Mesenteric fat pad (tissue), 1 donor: ENCODE measurements at places on chromosomes 5 and 9. TPM values are rescaled to one million over a fixed set of nuclear protein-coding genes. Genes with fewer than 3 reads are reported as not detected.

The TLX3 gene
- total RNA-seq, result not detected

- DNase-seq, result no peak
These were observed 27.3 kb upstream of the EDIL3 start for GRCh38 chr5:84411832-84412605.

DNA sequence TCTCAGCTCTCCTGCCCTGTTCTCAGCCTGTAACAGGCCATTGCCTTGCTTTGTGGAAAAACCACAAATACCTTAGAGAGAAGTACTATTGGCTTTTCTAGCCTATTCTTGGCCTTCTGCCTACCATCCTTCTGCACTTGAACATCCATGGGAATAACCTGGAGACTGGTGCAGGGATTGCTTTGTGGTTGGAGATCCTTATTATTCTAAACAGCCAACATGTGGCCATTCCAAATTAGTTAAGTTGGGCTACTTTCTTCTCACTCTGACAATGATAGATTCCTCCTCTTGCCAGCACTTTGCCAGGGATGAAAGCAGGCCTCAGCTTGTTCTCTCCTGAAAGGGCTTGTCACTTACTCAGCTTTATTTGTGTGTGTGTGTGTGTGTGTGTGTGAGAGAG lies 240.4 kb downstream of the GLIS3 start:
- no peak for DNase-seq

DNA sequence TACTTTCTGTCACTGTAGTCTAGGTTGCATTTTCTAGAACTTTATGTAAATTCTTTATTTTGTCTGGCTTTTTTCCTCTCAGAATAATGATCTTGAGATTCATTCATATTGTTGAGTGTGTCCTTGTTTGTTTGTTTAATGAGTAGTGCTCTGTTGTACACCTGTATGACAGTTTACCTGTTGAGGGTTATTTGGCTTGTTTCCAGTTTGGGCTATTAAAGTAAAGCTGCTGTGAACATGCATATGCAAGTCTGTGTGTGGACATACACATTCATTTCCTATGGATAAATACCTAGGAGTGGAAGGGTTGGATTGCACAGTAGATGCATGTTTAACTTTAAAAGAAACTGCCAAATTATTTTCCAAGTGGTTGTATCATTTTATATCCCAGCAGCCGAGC lies 30.4 kb downstream of the MVB12B start:
- DNase-seq, result no peak

GRCh38 chr9:107635101-107635802 lies 145.7 kb upstream of the KLF4 start:
- no peak for DNase-seq

GRCh38 chr9:117719161-117719920 lies 15.1 kb downstream of the TLR4 start:
- no peak for DNase-seq

DNA sequence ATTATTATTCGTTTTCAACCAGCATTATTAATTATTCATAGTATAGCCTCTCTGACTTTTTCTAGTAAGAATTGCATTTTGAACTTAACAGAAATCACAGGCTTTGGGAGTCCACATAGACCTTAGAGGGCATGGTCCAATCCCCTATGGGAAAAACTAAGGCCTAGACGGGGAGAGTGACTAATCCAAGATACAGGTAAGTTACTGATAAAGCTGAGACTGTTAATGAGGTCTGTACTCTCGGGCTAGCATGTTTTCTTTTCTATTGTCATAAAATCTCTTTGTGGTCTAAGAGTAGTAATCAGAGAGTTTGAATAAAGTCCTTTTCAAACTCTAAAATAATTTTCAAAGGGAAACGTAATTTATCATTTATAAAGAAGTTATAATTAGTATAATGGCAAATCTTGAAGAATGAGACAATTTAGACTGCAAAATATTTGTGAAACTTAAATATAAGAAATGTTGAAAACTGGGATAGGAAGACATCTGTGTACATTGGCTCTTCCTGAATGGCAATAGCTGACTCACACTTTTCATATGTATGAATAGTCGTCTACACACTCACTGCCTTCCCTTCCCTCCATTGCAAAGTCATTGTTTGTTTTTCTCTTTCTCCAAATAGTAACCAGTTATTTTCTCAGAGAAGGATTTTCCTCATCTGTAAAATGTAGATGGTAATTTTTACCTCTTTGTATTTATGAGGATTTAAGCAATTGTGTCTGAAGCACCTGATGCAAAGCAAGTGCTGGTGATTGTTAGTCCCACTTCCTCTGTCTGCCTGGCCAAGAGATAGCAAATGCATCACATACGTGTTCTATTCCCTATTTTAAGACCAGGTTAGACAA lies 207.9 kb upstream of the CD180 start:
- DNase-seq, result no peak

DNA sequence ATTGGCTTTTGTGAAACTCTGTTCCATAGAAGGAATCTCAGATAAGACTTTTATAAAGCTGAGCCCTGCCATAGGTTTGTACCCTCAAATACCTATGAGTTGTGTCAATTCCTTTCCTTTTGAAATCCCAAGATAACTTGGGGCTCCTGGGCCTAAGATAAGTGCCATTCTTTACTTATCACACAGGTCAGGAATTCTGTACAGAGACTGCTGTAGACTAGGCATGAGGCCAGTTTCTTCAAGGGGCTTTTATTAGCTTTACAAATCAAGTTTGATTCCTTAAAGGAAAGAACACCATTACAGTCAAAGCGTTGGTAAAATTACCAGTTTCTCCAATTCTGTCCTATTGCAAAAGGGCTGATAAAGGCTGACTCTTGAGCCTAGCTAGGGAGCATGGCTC lies 39.2 kb downstream of the SHC3 start:
- no peak for DNase-seq

DNA sequence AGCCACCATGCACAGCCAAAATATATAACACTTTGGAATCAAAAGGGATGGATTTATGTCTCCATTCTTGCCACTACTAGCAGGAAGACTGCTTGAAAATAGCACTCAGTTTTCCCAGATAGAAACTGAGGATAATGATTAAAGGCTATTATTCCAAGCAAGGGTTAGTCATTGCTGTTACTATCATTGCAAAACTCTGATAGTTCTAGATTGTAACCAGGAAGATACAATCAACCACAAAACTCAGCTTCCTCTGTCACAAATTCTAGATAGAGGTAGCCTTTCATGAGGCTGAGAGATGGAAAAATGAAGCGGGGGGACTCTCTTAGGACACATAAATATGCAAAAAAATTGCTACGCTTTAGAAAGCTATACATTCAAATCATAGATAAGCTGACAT lies 3.1 kb downstream of the ANXA1 start:
- DNase-seq, result no peak

The ROR2 gene
- 9.5 TPM for total RNA-seq

DNA sequence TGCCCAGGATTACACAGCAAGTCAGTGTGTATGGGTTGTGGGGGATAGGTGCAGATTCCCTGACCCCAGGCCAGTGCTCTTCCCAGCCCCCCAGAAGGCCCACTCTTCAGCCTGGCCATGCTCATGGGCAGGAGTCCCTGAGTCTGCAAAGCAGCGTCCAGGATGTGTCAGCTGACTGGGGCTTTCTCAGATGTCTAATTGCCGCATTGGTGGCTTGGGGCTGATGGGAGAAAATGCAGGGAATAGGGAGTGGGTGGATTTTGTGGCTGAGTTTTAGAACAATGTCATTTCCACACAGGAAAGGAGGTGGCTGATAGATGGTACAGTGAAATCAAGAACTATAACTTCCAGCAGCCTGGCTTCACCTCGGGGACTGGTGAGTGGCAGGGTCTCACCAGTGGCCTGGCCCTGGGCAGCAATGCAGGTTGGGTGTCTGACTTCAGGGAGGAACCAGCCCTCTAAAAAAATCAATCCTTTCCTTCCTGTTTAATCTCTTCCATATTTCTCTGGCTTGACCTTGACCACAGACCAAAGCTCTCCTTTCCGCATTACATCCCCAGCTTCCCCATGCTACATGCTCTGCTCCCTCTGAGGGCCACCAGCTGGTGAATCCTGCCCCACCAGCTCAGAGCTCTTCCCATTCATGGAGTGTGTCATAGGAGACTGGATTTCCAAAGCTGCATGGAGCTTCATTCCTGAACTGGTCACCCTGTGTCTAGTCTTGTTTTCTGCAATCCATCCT lies 14.2 kb downstream of the GLIPR2 start:
- DNase-seq, result no peak

DNA sequence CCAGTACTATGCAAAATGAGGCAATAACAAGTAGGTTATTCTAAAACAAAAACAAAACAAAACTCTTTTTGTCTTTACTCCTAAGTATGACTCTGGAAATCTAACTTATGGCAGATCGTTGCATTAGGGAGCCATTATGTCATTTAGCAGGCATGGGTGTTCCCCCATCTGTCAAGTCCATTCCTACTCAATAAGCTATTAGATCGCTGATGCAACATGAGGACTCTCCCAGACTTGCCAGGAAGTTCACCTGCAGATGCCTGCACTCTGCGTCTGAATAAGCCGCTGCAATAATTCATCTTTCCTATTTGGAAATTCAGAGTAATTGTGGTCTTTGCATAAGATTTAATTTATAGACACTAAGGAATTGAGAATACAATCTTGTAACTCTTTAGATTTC lies 585.0 kb downstream of the KIF4B start:
- DNase-seq, result no peak

The NTNG2 gene
- 2.0 TPM for total RNA-seq

- DNase-seq, result no peak
These were observed 41.8 kb downstream of the CSF2 start for GRCh38 chr5:132115375-132115774.

The TAF11L5 gene
- total RNA-seq, result not detected
